Cardiac muscle cell (in vitro differentiated cells and primary cell): ENCODE measurements at places on chromosomes 13 and 19. TPM values are rescaled to one million over a fixed set of nuclear protein-coding genes. Genes with fewer than 3 reads are reported as not detected.
A peak's percentile ranks its signal among the peaks of the same experiment; 100 is the strongest.

The KBTBD6 gene
- 8.6 and 13.8 TPM in 2 replicates for total RNA-seq

The AMER2 gene
- total RNA-seq: under 0.01 and 0.09 TPM in 2 replicates

The CBLC gene
- not detected in 2 replicates for total RNA-seq

The SLC10A2 gene
- not detected in 2 replicates for total RNA-seq

The MYADM gene
- 115 and 150 TPM in 2 replicates for total RNA-seq

The PPP1R13L gene
- total RNA-seq: 49.7 and 118 TPM in 2 replicates

The POLR1D gene
- 106 and 116 TPM in 2 replicates for total RNA-seq

The SHC2 gene
- 33.6 and 56.9 TPM in 2 replicates for total RNA-seq

The KLK2 gene
- total RNA-seq: not detected in 2 replicates

The ZNF541 gene
- total RNA-seq: 0.49 TPM in 1 of 2 replicates, not detected in the other

The CEACAM16 gene
- total RNA-seq: not detected in 2 replicates

The ZNF507 gene
- 6.2 and 10.2 TPM in 2 replicates for total RNA-seq

The CEACAM21 gene
- total RNA-seq: 2.8 and 4.4 TPM in 2 replicates

The KCNN1 gene
- 23.4 and 26.7 TPM in 2 replicates for total RNA-seq

GRCh38 chr19:15354566-15355296 lies 22.4 kb upstream of the BRD4 start:
- no peak for DNase-seq

DNA sequence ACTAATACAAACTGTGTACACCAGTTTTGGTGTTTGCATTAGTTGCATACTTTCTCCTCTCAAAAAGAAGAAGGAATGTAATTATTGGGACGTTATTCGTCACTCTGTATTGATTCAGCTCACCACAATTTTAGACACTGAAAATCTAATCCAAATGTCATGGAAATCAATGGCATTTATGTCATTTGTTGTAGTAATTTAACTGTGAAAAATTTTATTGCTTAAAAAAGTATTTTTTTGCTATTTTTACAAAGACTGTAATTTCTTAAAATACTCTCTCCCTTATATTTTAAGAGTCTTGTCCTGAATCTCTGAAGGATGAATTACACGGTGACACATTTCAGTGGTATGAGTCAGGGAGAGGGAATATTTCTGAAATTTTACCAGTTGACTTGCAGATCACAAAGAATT lies 2117.6 kb downstream of the PCDH9 start:
- no peak for DNase-seq

DNA sequence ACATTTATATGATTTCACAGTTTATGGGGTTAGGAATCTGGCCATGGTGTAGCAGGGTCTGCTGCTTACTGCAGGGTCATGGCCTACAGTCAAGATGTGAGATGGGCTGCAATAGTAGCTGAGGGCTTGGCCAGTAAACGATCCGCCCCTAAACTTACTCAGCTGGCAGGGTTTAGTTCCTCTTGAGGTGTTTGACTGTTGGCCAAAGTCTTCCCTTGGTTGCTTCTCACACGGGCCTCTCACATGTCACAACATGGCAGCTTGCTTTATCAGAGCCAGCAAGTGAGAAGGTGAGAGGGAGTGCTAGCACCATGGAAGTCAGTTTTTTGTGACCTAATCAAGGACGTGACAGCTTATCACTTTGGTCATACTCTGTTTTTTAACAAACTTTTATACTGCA lies 77.1 kb downstream of the DNAJC3 start:
- DNase-seq: peak; percentile 9

- no peak for DNase-seq
These were observed 303.9 kb downstream of the SLITRK5 start for GRCh38 chr13:87975035-87975434.

- DNase-seq: no peak
These were observed 24.5 kb downstream of the DIAPH3 start for GRCh38 chr13:60139272-60139671.

DNA sequence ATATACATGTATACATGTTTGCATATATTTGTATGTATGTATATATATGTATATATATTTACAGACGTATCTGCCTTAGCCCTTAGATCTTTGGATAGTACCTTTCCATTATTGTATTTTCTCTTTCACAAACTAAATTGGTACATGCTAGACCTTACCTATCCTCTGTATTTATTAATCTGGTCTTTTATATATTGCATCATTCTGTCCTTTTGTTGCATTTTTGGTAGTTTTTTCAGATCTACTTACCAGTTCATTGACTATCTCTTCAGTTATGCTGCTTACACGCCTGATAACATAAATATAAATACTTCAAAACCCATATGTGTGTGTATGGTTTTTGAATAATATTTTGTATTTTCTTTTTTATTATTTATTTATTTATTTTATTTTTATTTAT lies 11.7 kb downstream of the ZNF613 start:
- no peak for DNase-seq

DNA sequence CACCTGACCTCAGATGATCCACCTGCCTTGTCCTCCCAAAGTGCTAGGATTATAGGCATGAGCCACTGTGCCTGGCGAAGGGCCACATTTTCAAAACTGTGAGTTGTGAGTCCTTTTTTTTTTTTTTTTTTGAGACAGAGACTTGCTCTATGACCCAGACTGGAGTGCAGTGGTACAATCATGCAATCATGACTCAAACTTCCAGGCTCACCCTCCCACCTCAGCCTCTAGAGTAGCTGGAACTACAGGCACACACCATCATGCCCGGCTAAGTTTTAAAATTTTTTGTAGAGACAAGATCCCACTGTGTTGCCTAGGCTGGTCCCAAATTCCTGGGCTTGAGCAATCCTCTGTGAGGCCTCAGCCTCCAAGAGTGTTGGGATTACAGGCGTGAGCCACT lies 3.8 kb upstream of the MYPOP start:
- no peak for DNase-seq

- no peak for DNase-seq
These were observed 68.9 kb downstream of the FGF9 start for GRCh38 chr13:21739771-21740170.

GRCh38 chr13:68386808-68387207 lies 1156.7 kb upstream of the PCDH9 start:
- DNase-seq: no peak

DNA sequence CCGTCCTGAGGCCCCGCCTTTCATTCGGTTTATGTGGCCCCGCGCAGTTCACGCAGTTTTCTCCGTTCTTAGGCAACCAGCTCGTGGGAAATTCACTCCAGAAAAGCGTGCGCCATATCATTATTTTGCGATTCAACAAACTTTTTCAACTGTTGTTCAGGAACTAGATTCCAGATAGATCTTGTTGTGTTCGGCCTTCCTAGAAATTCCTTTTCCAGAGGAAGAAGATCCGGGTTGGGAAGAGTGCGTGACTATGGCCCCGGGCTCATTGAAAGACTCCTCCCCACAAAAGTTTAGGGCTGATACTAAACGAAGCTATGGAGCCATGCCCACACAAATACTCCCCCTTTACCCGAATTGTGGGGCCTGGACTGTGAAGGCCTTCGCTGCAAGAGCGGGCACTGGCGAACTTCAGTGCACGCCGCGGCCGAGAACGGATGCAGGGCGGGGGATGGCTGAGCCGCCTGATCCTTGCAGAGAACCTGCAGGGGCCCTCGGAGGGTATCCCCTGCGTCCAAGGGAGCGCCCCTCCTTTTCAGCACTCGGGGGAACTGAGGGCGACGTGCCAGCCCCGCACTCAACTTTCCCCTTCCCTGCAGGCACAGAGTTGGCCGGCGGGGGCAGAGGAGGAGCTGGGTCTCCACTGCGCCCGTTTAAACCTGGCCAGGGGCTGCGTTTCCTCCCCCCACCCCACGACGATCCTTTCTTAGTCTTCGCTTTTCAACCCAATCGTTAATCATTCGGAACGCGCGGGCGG lies 904 bp upstream of the SOX1 start:
- DNase-seq: no peak

GRCh38 chr19:872266-872951 lies 12.9 kb downstream of the CFD start:
- DNase-seq: peak; percentile 89

DNA sequence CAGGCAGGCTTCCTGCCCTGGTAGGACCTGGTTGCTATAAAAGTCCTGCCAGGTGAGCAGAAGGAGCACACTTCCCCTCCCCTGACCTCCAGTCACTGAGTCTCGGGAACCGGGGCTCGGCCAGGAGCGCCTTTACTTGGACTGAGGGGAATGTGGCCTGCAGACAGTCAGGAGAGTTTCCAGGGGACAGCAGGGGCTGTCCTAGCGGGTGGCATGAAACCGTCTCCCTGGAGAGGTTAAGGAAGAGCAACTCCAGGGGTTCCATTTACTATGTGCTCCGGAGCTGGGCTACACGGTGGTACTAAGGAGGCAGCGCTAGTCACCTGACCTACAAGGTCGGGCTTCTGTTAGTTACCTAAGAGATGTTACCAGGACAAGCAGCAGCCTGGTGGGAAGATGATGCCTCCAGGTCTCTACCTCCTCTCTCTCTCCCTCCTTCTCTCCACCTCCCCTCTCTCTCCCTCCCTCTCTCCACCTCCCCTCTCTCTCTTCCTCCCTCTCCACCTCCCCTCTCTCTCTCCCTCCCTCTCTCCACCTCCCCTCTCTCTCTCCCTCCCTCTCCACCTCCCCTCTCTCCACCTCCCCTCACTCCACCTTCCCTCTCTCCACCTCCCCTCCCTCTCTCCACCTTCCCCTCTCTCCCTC lies 4.1 kb upstream of the CNOT3 start:
- DNase-seq: no peak

- peak; percentile 69 for DNase-seq
These were observed at the start of gene DBP for GRCh38 chr19:48636859-48637448. TSS of gene DBP (minus strand) at chr19:48637379. CDS start at chr19:48636994, 385 bp downstream.

GRCh38 chr13:95304453-95304852 lies 3.2 kb upstream of the ABCC4 start:
- no peak for DNase-seq

DNA sequence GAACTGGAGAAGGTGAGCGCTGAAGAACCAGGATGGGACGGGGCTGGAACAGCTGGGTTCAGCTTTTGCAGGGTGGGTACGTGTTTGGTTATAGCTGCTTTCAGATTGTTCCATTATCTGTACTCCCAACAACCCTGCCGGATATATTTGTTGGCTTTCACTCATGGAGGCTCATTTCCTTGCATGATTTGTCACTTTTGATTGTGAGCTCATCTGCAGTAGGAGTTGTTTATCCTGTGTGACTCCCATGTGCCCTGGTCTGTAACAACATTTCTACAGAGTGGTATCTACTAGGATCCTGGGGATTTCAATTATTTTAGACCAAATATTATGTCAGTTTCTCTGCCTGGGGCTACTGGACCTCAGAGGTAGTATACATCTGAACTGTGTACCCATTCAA lies 5.4 kb downstream of the ARL11 start:
- no peak for DNase-seq

DNA sequence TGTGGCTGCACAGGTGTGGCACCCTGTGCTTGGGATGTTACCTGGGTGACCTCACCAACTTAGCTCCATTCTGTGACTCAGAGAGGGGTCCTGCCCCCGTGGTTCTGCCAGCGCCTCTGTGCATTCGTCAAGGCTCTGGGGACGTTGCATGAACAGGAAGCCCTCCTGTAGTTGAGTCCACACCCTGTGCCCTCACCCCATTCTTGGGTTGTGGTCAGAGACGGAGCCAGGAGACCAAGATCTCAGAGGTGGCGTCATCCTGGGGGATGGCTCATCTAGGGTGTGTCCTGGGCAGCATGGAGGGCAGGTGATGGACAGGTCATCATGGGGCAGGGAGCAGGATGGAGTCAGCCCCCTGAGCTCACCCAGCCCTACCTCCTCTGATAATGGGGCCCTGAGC lies 2.5 kb downstream of the COX6B2 start:
- DNase-seq: no peak

DNA sequence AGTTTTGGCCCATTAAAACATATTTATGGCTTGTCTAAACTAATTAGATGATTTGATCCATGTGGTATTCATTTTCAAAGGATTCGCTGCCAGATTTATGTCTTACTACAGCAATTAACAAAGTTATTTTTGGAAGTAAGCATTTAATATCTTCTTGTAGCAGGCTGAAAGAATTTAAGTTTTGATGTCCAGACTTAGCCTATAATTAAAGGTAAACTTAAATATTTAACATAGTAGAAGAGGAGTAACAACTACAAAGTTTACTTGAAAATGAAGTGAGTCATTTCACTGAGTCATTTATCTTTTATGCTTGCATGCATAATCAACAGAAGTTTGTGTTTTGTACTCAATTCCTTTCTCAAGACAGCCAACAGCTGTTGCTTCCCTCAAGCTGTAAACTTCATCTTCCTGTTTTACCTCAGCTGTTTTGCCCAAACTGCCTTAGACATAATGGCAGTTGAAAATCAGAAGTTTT lies 58.1 kb downstream of the EDNRB start:
- no peak for DNase-seq

DNA sequence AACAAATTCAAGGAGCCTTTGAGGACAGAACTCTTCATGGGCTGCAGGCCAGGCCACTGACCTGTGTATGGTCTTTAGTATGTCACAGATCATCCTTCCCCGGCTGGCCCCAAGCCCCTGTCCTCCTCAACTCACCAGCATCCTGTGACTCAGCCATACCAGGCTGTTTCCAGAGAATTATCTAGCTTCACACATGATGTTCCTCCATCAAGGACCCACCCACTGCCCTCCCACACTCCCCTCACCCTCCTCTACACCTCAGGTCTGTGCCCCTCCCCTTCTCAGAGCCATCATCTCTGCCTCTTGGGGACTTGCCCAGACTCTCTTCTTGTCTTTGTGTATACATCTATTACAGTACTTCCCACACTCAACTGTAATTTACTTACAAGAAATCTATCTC lies 14.7 kb downstream of the DCT start:
- no peak for DNase-seq

GRCh38 chr19:1260749-1261537 lies 8.2 kb upstream of the CIRBP start:
- DNase-seq: peak; percentile 98

- DNase-seq: no peak
These were observed 9.8 kb downstream of the AP1M1 start for GRCh38 chr19:16207490-16208025.

- peak; percentile 95 for DNase-seq
These were observed 126.8 kb upstream of the SPATA13 start for GRCh38 chr13:24033527-24034302.

GRCh38 chr13:76048131-76048530 lies 412.0 kb downstream of the LMO7 start:
- no peak for DNase-seq

DNA sequence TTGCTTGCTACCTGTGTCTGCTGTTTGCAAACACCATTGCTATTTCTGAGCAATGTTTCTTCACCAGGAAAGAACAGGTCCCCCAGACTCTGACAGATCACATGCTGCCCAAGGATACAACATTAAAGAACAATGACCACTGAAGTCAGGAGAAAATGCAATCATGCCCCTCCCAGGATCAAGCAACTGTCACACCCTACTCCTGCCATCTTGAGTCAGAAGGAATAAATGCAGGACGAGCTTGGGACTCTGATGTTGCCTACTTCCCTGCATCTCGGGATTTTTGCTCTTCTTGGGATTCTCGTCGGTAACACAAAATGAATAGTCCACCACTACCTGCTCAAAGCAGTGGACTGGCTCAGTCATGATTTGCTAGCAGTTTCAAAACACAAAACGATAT lies 490.6 kb downstream of the COG6 start:
- DNase-seq: no peak

GRCh38 chr19:2579678-2580280 lies 103.9 kb downstream of the GADD45B start:
- DNase-seq: no peak

DNA sequence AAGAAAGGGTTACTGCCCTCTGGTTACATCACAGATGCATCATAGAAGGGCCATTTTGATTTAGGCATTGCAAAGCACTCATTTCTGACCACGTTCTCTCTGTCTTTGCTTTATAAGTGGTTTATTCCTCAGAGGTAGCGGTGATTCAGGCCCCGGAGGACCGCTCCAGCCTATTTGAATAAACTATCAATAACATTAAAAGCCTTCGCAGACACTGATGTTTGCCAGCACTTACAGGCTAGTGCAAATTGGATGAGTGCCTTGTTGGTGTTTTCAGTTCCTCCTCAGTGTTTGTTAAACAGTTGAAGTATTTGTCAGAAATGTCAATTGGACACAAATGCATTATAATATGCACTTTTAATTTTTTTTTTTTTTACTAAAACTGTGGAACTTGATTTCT lies 120.2 kb downstream of the RXFP2 start:
- no peak for DNase-seq
